ENCODE measurements at places on chromosomes 11 and 22.
A peak's percentile ranks its signal among the peaks of the same experiment; 100 is the strongest.

DNA sequence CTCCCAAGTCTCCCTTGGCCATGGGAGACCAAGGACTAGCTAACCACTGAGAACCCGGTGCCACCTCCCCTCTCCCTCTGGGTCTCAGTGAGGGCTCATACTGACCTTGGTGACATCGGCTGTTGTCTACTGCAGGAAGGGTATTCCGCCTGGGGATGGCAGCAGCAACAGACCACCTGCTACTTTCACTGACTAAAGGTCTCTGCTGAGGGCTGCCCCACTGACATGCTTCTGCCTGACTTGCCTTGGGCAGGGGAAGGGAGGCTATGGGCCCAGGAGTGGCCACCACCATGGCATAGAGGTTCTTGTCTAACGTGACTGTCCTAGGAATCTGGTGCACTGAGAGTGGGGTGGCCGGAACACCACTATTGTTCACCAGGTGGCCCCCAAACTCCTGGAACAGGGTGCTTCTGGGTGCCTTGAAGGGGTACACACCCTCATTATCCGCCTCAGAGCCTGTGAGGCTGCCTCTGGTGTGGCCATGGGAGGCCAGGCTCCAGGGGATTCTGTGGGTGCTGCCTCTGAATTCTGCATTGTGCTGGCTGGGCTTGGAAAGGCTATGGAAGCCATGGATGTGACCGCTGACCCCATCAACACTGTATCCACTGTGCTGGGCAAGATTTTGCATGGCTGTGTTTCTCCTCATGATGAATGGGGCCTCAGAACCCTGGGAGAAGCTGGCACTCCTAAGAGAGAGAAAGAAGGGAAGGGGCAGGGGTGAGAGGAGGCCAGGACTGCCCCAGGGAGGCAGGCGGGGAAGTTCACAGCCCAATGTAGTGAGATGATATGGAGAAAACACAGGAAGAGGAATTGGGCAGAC is 38.3 kb downstream of the GAB4 start:
- DNase-seq: no peak

- peak; percentile 63 for DNase-seq
Measured at GRCh38 chr22:36510966-36511881, 4.4 kb upstream of the FOXRED2 start.

DNA sequence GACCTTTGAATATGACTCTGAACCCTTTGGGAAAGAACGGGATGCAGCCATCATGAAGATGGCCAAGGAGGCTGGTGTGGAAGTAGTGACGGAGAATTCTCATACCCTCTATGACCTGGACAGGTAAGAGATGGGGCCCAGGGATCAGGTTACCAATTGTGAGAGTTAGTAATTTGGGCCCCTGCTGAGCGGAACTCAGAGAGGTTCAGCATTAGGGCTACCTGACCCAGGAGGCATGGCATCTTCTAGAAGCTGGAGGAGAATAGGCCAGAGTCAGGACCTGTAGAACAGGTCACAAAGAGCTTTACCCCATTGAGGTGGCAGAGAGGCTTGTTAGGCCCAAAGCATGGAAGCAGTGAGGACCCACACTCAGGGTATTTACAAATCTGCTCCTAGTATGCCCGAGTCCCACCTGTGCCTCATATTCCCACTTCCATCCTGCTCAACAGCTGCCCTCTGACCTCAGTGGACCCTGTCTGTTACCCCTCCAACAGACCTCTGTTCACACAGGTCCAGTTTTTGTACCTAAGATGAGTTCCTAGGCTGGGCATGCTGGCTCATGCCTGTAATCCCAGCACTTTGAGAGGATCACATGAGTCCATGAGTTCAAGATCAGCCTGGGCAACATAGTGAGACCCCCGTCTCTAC is 11.6 kb downstream of the CRY2 start:
- DNase-seq: no peak

GRCh38 chr11:78202733-78203167 is 14.0 kb downstream of the USP35 start:
- no peak for DNase-seq

- DNase-seq: no peak
Measured at GRCh38 chr11:36037031-36037430, 93.2 kb downstream of the LDLRAD3 start.

GRCh38 chr11:112863305-112863704 is 97.9 kb upstream of the NCAM1 start:
- DNase-seq: no peak

GRCh38 chr11:28833670-28834069 is 725.5 kb downstream of the METTL15 start:
- no peak for DNase-seq

- DNase-seq: no peak
Measured at GRCh38 chr11:45161252-45162063, 15.0 kb downstream of the PRDM11 start.

DNA sequence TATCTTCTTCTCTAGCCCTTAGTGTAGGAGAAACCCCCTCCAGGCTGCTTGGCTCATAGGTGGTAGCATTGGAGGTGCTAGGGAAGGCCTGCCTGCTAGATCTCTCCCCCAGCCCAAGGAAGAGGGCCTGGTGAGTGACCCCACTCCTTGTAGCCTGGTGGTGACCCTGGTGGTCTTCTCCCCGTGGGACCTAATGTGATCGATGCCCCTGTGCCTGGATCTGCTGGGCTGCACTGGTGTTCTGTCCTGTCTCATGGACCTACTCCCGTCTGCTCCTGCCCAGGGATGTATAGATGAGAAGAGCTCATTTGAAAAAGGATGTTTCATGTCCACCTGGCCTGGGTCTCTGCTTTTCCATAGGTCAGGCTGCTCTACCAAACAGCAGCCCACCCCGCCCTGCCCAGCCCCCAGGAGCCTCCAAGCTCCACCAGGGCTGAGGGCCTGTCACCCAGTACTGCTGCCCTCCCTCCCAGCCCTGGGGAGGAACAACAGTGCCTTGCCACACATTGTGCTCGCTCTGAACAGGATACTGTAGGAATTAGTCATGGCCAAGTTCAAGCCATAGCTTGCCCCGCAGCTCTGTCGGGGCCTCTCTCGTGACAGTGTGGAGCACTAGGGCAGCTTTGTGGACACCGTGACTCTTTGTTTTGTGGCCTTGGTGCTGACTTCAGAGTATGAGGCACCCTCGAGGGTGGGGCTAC is 19.7 kb downstream of the SLC37A2 start:
- no peak for DNase-seq

DNA sequence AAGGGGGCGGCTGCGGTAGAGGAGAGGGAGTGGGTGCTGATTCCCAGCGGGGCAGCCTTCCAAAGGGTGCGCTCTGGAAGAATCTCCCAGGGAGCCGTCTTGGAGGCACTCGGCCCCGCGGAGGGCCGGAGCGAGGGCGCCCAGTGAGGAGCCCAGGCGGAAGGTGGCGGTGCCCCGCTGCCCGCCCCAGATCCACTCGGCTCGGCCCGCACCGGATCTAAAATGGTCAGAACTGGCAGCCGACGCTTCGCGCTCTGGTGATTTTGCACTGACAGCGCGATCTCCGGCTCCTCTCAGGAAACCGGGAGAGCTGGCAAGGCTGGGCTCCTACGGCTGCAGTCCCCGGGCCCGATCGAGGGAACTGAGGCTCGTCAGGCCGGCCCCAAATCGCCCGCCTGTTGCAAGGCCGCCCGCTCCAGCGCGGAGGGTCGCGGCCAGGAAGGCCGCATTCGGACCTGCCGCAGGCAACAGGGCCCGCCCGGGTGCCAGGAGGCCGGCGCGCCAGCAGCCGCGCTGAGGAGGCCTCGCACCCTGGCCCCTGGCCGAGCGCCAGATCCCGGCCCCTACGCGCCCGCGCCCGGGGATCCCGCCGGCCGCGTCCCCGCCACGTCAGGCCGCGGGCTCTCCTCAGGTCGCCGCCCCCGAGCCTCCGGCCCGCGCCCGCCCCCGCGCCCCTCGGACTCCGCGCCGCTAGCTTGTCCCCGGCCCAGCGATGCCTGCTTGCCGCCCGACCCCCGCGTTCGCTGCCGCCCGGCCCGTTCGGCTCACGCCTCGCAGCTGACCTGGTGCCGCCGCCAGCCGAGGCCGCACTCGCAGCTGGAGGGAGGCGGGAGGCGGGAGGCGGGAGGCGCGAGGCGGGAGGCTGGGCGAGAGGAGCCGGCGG is at the start of gene KLHL22:
TSS of gene KLHL22 (minus strand) at position 818 of the 883 bp plus-strand sequence. CDS start 6,584 bp downstream, outside the sequence.
- DNase-seq: peak; percentile 55

- DNase-seq: no peak
Measured at GRCh38 chr11:35363854-35364780, 55.2 kb downstream of the SLC1A2 start.

GRCh38 chr22:30010789-30011405 is 69.4 kb upstream of the HORMAD2 start:
- no peak for DNase-seq

DNA sequence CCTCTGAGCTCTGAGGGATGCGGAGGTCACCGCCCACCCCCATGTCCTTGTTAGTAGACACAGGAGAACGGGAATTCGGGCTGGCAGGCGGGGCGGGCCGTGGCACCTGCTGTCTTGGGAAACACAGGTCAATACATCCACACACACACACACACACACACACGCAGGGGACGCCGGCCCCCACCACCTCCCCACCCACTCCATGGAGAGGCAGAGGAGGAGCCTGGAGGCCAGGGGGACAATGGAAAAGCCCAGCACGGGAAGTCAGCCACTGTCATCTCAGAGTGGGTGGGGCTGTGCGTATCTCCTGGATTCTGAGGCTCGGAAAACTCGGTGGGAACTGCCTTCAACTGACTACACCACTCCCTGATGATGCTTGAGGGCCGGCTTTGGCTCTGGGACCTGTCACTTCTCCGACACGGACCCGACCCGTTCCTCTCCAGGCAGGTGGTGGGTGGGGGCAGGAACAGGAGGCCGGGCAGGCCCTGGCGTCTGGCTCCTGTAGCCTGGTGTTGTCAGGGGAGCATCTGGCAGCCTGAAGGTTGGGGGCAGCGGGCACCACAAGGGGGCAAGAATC is 18.5 kb upstream of the TMEM184B start:
- DNase-seq: no peak

- DNase-seq: no peak
Measured at GRCh38 chr22:23889620-23890019, 4.6 kb upstream of the MIF start.

- no peak for DNase-seq
Measured at GRCh38 chr11:6895010-6895409, 2.7 kb upstream of the OR2D2 start.

DNA sequence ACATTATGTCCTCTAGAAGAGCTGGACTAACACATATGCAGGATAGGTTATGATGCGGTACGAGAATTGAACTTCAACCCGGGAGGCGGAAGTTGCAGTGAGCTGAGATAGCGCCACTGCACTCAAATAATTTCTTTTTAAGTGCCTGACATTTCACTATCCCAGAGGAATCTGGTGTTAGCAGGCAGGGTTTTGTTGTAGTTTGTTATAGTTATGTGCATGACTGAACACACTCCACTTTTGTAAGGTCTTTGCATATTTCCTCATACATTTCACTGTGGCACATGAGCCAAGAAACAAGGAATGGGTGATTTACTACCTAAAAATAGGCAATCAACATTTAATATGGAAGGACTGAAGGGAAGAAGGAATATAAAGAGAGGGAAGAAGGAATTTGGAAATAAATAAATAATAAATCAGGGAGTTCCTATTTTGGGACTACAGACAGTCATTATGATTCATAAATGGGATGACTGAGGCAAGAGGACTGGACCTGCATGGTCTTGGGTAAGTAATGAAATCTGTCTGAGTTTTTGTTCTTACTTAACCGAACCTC is 8.7 kb upstream of the HIPK3 start:
- no peak for DNase-seq

DNA sequence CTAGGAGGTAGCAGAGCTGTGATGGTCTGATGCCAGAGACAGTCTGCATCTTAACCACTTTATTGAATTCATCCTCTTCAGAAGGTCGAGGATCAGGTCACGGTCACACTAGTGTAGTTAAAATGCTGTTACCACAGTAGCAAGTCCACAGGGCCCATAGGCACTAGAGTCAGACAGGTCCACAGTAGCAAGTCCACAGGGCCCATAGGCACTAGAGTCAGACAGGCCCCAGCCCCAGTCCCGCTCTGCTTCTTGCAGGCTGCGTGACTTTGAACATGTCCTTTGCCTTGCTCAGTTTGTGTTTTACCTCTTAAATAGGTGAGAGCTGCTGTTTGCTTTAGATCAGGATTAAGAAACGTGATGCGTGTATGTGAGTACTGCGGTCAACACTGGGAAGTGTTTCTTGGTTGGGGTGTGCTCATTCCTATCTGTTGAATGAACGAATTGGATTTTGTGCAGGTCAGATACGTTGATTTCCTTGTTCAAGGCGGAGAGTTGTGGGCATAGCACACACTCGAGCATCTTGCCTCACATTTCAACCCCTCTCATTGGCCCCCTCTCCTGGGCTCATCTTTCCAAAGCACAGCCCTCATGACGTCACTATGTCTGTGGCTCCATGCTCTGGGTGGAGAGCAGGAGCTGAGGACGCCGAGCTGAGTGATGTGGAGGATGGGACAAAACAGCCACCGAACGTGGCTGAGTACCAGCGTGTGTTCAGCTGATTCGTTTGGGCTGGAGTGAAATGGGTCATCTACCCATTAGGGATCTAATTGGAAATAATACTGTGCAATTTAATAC is 191.7 kb downstream of the TBC1D22A start:
- DNase-seq: no peak

DNA sequence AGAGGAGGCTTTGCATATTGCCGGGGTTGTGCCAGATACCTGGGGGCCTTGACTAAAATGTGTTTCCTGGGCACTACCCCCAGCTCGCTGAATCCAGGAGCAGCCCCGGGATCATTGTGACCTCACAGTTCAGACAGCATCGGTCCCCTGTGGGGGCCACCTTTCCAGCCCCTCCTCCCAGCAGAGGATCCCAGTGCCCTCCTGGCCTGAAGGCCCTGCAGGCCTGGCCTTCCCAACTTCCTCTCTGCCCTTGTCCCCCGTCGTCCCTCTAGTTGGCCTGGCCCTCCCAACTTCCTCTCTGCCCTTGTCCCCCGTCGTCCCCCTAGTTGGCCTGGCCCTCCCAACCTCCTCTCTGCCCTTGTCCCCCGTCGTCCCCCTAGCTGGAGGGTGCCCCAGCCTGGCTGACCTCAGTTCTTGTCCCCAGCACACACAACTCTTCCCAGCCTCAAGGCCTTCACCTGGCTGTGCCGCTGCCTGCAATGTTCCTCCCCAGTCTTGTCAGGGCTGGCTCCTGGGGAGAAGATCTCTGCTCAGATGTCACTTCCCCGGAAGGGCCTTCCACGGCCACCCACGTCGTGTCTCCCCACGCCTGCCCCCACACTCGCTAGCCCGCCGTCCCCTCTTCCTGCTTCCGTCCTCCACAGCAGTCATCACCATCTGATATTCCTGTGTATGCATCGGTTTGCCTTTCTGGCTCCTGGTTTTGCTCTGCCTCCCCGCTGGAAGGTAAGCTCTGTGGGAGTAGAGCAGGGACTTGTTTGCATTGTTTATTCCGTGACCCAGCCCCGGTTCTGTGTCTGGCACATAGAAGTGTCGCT is 12.6 kb upstream of the ANO1 start:
- no peak for DNase-seq
